ENCODE measurements at places on chromosomes 7 and 10.

DNA sequence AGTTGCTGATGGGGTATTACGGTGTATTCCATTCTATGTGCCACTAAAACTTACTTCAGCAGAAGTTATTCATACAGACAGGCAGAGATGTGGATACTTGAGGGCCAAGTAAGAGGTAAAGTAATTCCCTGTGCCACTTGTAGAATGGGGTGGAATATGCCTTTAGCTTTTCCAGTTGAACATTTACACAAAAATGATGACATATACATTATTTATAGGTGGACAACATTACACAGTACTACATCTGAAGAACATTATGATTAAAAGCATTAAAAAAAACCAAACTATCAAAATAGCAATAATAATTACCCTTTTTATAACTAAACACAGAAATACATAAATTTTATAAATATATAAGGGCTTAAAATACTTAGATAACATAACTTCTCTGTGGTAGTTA is 3.5 kb upstream of the SEMA3E start:
- DNase-seq: no peak

- no peak for DNase-seq
Observed at GRCh38 chr7:149257146-149257545, 4.8 kb upstream of the ZNF783 start.

DNA sequence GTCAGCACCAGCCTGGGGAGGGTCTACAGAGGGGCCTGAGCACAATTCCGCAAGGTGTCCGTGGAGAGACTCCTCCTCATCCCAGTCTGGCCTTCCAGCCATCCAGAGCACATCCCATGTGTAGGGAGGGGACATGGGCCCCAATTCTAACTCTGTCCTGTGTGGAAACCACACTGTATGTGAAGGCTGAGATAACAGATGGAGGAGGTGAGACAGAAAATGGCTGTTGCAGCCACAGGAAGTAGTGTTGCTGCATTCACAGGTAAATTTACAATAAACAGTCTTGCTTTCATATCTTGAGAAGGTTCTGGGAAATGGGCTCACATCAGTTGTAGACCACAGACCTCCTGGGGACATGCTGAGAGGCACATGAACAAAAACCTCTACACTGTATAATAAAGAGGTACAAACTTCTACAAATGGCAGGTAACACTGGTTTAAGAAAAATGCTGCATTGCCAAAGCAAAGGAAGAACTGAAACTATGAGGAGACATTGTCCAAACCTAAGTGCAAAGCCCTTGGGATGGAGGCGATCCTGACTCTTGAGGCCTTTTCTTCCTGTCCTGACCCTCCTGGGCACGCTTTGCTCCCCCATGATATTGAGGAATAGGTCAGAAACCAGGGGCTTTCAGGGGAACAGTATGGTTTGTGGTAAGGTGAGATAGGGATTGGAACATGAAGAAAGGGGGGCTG is 21.6 kb upstream of the GIMAP2 start:
- no peak for DNase-seq

DNA sequence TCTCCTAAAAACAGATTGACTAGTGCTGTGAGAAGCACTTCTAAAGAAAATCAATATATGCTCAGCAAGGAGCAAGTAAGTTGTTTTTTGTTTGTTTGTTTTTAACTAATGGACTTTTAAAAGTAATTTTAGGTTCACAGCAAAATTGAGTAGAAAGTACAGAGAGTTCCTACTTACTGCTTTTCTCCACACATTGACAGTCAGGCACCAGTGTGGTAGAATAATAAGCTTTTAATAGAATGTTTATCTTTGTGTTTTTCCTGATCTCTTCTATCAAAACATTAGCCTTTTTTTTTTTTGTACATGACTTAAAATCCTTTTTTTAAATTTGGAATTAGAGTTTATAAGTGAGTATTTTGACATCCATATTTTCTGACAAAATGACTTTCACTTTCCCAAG is 28.0 kb downstream of the MINPP1 start:
- no peak for DNase-seq

GRCh38 chr7:151273651-151274390 is 25.3 kb upstream of the SMARCD3 start:
- no peak for DNase-seq

DNA sequence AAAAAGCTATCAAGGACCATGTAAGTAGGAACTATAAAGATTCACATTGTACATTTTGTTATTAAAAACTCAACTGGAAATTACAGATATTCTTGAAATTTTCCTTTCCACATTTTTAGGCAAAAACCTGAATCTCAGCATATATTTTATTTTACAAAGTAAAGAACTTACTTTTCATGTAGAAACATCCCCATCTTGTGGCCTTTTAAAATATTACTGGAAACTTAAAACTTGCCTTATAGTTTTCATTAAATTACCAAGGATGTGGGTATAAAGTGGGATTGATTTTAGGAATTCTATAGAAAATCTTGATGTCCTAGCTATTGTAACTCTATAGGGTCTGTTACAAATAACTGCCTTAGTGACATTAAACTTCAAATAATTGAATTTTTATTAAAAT is 10.6 kb downstream of the DBF4 start:
- no peak for DNase-seq

GRCh38 chr7:317643-318405 is 27.9 kb downstream of the FOXL3 start:
- DNase-seq: no peak

DNA sequence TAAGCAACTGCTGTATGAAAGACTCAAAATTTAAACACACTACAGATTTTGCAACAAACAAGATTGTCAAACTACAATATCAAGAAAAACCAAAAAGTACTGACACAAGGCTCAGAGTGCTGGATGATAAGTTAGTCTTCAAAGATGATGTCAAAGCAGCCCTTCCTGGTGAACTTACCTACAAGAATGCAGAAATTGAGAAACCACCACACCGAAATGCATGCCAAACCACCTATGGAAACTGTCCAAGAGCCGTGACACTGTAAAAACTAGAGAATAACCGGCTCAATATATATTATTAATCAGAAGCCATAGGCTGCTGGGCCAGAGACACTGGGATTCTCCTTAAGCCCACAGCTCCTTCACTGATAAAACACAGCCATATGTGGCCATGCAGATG is 25.3 kb downstream of the DENND11 start:
- DNase-seq: no peak

DNA sequence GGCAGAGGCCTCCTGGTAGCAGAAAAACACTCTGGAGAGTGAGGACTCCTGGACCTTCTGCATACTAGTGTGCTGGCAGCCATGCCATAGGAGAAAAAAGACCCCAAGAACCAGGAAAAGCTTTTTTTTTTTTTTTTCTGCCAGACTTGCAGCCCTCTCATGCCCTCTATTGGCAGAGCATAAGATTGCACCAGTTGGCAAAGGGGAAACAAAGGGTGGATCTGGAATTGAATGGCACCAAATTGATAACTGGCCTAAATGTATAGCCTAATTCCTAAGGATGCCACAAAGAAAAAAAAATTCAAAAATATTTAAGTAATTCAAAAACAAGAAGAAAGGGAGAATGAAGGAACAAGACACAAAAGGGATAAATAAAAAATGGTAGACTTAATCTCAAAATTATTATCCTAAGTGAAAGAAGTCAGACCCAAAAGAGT is 112.5 kb upstream of the GHITM start:
- no peak for DNase-seq

GRCh38 chr10:27625452-27626211 is 120.0 kb downstream of the MKX start:
- DNase-seq: no peak

DNA sequence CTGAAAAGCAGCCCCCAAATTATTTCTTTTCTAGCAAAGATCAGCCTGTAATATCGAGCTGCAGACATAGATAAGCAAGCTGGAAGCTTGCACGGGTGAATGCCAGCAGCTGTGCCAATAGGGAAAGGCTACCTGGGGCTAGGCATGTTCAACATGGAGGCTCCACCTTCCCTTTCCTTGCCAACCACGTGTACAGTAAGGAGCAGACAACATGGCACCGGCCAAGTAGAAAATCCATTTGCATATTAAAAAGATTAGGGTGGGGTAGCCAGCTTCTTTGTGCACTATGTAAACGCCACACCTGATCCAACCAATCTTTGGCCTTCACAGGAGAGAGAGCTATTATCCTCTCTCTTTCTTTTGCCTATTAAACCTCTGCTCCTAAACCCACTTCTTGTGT is 56.7 kb upstream of the SEPHS1 start:
- no peak for DNase-seq
